Vagina (tissue), 2 donors: ENCODE measurements at places on chromosomes 13 and 19. TPM values are rescaled to one million over a fixed set of nuclear protein-coding genes. Genes with fewer than 3 reads are reported as not detected.

CNOT3 gene
- 17.7 TPM for total RNA-seq

DCLK1 gene
- total RNA-seq = 36.1 TPM

GZMM gene
- total RNA-seq = not detected

STOML3 gene
- not detected for total RNA-seq

ZNF493 gene
- total RNA-seq = 34.6 TPM

CD209 gene
- total RNA-seq = 8.8 TPM

ZNF541 gene
- total RNA-seq = not detected

CYP2F1 gene
- not detected for total RNA-seq

GPATCH1 gene
- total RNA-seq = 9.6 TPM

APLP1 gene
- total RNA-seq = 1.5 TPM

PRR20B gene
- not detected for total RNA-seq

CGB2 gene
- not detected for total RNA-seq

MEX3D gene
- total RNA-seq = 21.4 TPM

TUBA3C gene
- total RNA-seq = not detected

CABP5 gene
- not detected for total RNA-seq

ELSPBP1 gene
- total RNA-seq = not detected

PDX1 gene
- not detected for total RNA-seq

UBE2L5 gene
- total RNA-seq = not detected

SYCN gene
- total RNA-seq = not detected

SYNE4 gene
- total RNA-seq = 2.0 TPM

PDCD2L gene
- total RNA-seq = 10.8 TPM

PSG7 gene
- not detected for total RNA-seq

B3GNT8 gene
- total RNA-seq = 35.8 TPM

C1QTNF9 gene
- total RNA-seq = not detected

CDC42EP5 gene
- 33.4 TPM for total RNA-seq

MAST1 gene
- 1.2 TPM for total RNA-seq

PCDH9 gene
- 3.7 TPM for total RNA-seq

GARIN5A gene
- not detected for total RNA-seq

CXCL17 gene
- 2.9 TPM for total RNA-seq

RASL11A gene
- total RNA-seq = 74.9 TPM

EFNB2 gene
- total RNA-seq = 17.9 TPM

IQCN gene
- 4.4 TPM for total RNA-seq

RABAC1 gene
- 263 TPM for total RNA-seq

KBTBD6 gene
- total RNA-seq = 8.1 TPM

PRR19 gene
- not detected for total RNA-seq

REEP6 gene
- total RNA-seq = 6.1 TPM

SLITRK6 gene
- 0.74 TPM for total RNA-seq

DMKN gene
- total RNA-seq = 237 TPM

C13orf42 gene
- not detected for total RNA-seq

ETV2 gene
- not detected for total RNA-seq

GRIK5 gene
- total RNA-seq = 2.5 TPM

IRGC gene
- total RNA-seq = not detected

INSL3 gene
- total RNA-seq = not detected

PSG3 gene
- total RNA-seq = not detected

ZNF442 gene
- 2.2 TPM for total RNA-seq

OR7C1 gene
- 0.74 TPM for total RNA-seq

FXYD1 gene
- 135 TPM for total RNA-seq

SLC1A5 gene
- 147 TPM for total RNA-seq

ZNF358 gene
- total RNA-seq = 87.4 TPM

ZNF582 gene
- total RNA-seq = 6.9 TPM

DZIP1 gene
- total RNA-seq = 30.0 TPM

HCST gene
- total RNA-seq = 9.1 TPM
